ENCODE measurements at places on chromosomes 1 and 21.

- no peak for DNase-seq
Observed at GRCh38 chr1:93961906-93962305, 52.7 kb upstream of the GCLM start.

DNA sequence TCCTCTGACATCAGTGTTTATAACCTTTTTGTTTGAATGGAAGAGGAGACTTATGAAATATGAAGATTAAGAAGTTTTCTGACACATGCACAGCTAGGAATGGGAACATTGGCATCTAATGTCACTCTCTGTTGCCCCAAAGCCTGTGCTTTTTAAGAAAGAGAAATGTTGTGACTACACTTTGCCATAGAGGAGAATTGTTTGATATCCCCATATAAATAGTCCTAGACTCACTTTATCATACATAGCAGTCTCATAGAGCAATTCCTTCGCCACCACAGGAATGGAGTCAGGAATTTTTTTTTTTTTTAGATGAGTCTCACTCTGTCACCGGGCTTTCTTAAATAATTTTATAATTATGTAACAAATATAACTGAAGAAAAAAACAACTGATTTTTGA, 1.5 kb downstream of the KRTAP21-3 start:
- no peak for DNase-seq

GRCh38 chr21:32908534-32908933, 117.2 kb upstream of the OLIG2 start:
- no peak for DNase-seq

DNA sequence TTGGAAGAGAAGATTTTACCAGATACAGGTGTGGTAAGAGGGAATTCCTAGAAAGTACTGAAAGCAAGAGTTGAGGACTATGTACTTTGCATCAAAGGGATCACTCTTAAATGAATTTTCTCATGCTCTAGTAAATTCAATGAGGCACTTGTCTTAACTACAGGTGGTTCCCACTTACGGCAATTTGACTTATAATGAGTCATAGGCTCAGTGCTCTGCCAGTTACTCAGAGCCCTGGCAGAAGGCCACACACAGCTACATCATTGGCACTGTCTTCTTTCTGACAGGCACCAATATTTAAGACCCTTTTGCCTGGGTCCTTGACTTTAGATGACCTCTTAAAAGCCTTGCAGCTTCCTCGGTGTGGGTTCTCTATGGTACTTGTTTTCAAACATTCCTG, 15.9 kb upstream of the ADAMTS5 start:
- no peak for DNase-seq

- no peak for DNase-seq
Observed at GRCh38 chr1:196527919-196528318, 80.3 kb downstream of the KCNT2 start.

DNA sequence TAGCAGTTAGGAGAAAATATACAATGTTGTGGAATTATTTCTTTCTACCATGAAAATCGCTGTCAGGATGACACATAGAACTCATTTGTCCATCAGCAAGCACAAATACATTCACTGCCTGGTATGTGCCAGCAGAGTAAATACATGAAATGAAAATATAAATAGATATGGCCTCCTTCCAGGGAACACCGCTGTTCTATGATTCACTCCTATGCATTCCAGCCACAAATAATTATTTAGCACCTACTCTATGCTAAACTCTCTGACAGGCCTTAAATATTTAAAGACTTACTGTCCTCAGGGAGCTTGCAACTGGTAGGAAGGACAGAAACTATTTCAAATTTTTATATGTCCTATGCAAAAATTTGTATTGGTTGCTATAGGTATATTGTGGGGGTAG, 975.0 kb upstream of the NCAM2 start:
- no peak for DNase-seq

GRCh38 chr1:163202833-163203451, at the start of gene RGS5:
RGS5 (minus strand) TSS chr1:163202916; CDS start chr1:163202835, 81 bp downstream.
- DNase-seq: peak; percentile 28

- peak; percentile 37 for DNase-seq
Observed at GRCh38 chr1:150970808-150971582, 3.6 kb downstream of the CERS2 start.

DNA sequence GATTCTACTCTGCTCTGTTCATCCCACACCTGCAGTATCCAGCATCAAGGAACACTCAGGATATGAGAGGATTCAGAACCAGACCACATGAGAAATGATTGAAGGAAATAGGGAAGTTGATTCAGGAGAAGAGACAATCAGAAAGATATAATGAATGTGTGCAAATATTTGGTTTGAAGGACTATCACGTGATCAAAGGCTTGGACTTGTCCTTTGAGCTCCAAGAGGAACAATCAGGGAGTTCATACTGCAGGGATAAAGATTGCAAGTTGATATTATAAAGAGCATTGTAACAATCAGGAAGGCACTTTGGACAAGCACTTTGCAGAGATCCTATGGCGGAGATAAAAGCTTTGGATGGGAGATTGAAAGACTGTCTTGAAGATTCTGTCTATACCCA, 13.9 kb upstream of the PIGM start:
- DNase-seq: no peak

DNA sequence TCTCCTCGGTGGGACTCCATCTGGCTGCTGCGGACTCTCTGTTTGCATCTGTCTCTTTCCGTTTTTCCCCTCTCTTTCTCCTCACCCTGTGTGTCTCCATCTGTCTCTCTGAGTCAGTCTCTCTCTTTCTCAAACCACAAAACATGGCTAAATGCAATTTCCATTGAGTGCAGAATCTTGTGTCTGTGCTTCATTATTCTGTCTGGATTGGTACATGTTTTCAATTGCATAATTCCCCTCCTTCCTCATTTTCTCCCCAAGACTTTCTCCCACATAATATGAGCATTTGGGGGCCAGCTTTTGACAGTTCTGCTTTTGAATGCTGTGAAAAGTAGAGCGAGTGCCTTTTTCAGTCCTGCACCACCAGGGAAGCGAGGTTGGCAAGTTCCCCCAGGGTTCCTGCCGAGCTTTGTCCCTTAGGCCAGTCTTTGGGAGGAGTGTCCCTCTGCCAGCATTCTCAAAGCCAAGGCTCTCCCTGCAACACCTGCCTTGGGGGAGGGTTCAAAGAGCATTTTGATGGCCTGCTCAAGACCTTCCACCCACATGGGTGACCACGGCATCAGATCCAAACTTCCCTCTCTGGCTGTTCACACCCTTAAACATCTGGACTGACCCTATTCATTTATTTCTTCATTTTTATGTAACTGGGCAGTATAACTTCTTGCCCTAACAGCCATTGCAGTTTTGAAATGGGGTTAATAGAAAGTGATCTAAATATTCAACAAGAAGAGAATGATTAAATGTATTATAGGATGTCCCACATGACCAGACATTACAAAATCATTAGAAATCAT, 32.8 kb upstream of the SCMH1 start:
- DNase-seq: no peak

DNA sequence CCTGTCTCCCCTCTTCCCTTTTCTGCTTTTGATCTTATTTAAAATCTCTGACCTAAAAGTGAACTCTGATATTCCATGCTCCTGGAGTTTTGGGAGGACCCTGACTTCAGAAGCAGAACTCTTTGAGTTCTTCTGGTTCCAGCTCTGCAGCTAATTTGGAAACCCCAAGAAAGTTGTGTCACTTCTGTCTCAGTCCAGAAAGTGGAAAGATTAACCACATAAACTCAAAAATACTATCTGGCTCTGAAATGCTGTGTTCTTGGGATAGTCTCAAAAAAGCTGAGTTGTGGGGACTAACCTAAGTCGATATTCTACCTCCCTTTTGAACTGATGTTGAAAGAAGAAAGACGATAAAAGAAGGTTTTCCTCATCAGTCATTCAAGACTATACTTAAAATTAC, 59.8 kb downstream of the ITPKB start:
- DNase-seq: no peak

DNA sequence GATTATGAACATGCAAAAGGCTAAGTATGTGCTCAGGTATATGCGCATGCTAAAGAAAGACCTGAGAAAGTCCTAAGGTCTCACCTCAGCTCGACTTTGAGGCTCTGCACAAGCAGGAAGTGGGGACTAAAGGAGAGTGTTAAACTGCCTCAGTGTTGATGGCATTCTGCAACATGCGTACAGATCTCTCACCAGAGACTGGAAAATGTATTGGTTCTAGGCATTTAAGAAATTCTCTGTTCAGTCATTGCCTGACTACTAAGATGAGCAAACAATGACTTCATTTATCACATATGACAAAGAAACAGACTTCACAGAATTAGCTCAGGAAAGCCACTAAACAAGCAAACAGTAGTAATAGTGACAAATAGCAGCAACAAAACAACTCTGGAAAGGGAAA, 90.8 kb downstream of the USH2A start:
- no peak for DNase-seq

- DNase-seq: no peak
Observed at GRCh38 chr1:214579183-214579582, 23.8 kb upstream of the CENPF start.

GRCh38 chr1:193677874-193678273, 491.5 kb upstream of the B3GALT2 start:
- no peak for DNase-seq

DNA sequence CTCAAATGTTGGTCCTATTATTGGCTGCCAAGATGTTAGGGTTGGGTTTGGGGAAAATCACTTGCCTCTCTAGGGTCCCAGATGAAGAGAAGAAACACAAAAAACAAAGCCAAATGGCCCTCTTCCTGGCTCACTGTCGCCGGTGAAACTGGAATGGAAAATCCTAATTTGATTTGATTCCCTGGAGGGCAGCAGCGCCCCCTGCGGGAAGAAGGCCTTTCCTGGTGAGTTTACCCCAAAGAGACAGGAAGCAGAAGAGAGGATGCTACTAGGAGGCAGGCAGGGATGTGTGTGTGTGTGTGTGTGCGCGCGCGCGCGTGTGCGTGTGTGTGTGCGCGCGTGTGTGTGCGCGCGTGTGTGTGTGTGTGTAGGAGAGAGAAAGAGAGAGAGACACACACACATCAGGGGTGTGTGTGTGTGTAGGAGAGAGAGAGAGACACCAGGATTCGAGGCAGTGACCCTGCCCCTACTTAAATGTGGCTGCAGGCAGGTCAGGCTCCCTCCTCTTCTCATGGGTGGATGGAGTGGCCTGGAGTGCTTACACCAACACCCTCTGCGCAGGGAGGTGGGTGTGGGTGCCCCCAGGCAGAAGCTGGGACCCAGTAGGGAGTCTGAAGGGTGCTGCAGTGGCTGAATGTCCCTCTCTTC, 3.1 kb upstream of the SELENON start:
- DNase-seq: peak; percentile 77

DNA sequence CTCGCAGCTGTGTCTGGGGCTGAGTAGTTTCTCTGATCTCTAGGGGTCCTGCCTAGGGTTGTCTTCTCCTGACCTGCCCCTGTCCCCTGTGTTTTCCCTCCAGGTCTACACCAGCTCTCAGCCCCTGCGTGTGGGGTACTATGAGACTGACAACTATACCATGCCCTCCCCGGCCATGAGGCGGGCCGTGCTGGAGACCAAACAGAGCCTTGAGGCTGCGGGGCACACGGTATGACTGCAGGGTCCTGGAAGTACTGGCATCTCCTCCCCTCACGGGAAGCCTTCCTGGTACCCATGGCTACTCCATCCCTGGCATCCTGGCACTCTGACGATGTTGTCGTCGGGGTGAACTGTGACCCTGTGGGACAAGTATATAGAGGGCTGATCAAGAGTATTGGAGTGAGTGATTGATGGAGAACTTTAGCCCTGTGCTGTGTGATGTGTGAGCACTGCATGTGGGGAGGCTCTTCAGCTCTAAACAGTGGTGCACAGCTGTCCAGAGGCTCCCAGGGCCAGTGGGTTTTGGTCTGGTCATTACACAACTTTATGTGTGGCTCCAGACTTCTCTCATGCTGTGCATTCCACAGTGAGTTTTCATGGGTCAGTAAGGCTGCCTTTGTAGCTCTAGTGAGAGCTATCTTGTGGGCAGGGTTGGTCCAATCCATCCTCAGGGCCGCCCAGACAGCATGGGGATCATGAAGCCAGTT, 14.4 kb downstream of the FAAH start:
- no peak for DNase-seq

DNA sequence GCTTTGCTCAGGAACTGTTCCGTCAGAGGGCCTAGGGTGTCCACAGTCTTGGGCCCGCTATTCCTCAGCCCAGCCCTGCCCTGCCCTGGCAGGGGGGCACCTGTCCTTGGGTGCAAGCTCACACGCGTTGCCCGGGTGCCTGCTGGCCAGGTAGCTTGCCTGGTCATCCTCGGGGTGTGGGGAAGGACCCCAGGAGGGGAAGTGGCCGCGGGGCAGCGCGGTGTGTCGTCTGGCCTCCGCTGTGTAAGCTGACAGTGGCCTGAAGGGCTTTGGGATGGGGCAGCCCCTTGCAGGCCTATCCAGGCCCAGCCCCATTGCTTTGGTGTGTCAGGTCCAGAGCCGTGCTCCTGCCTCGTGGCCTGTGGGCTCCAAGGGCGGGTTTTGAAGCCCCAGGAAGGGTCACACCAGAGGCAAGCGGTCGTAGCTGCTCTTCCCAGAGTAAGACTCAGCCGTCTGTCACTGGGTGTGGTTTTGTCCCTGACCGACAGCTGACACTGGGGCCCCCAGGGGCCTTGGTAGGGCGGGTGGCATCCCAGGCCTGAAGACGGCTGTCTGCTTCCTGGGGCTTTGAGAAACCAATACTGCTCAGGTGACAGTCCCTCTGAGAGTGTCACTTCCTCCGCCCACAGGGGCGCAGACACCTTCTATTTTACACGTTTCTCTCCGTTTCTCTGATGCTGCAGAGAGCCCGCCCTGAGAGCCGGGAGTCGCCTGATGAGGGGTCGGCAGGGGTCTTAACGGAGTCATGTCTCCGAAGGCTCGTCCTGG, 72.1 kb downstream of the SKI start:
- DNase-seq: no peak

DNA sequence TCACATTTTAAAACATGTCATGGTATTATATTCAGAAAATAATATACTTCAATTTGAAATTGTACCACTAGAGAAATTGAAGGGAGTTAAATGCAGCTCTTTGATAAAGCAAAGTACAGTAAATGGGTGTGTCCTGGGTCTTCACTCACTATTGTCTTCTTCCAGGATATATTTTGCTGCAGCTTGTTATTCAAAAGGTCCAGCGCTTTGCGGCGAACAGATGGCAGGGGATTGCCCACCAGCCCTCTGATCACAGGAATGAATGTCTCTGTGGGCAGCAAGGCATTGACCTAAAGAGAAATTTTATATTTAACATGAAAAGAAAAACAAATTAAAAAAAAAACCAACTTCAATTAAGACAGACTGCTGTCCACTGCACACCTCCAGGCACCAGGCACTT, 35.1 kb downstream of the LGALS8 start:
- DNase-seq: no peak

DNA sequence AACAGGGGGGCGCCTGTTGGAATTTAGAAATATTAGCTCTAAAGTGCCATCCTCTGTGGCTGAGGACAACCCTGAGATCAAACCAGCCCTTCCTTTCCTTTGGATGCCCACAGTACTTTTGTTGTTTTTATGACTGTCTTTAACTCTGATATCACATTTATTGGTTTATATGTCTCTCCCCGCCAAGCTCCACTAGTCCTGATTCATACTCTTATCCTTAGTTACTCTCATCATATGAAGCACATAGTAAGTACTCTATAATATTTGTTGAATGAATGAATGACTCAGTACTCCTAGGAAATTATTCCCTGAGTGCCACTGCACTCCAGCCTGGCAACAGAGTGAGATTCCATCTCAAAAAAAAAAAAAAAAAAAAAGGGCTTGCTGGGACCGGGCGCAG, 22.6 kb upstream of the NRDC start:
- no peak for DNase-seq

All from D341Med (cell line).